MM.1S (cell line): ENCODE measurements at places on chromosomes 7 and 10.

- no peak for DNase-seq
These were observed 122.5 kb upstream of the SEM1 start for GRCh38 chr7:96832092-96832662.

DNA sequence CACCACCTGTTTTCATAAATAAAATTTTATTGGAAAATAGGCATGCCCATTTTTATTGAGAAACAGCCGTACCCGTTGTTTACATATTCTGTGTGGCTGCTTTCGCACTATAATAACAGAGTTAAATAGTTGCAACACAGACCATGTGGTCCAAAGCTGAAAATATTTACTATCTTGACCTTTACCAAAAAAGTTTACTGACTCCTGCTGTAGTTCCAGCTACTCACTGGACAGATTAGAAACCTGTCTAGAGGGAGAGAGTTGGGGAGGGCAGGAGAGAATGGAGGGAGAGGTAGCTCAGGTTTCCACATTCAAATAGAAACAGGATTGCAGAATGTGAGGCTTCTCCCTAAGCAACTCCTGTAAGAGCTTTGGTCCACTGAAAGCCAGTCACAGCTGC lies 55.1 kb upstream of the GLCCI1 start:
- DNase-seq = no peak

DNA sequence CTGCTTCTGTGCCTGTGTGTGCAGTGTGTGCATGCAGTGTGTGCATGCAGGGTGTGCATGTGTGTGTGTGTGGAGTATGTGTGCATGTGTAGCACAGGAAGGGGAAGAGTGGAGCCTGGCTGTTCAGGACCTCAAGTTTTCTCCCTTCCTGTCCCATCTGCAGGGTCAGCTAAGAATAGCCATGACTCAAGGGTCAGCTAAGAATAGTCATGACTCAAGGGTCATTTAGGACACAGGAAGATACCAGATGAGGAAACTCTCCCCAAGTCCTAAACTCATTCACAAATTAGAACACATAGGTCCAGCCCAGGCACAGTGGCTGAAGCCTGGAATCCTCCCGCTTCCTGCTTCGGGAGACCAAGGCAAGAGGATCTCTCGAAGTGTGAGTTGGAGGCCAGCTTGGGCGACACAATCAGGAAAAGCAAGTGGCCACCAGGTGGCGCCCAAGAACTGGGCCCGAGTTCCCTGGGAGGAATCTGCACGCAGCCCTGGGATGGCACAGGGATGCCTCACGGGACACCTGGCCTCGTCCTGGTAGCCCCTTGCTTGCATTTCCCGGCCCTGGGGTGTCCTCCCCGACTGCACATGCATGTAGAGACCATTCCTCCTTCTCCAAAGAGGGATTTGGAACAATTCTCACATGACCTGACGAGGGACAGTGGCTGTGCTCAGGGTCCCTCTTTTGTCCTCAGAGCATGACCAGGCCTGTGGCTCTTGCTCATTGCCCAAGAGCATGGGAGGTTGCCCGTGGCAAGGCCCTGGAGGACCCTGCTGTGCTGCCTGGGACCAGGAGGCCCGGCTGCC lies 21.4 kb upstream of the VOPP1 start:
- DNase-seq = peak; percentile 66

DNA sequence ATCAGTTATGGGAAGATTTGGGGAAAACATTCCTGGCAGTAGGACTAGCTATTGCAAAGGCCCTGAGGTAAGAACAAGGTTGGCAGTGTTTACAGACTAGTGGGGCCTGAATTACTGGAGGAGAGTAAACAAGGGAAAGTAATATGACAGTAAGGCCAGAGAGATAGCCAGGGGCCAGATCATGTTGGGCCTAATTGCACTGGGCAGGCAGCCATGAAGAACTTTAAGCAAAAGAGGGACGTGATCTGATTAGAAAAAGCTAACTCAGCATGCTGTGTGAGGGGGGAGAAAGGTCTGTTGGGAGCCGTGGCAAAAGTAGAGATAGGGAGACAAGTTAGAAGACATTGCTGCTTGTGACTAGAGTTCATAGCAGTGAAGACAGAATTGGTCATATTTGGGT lies 9.2 kb downstream of the NUP42 start:
- no peak for DNase-seq

GRCh38 chr7:36916116-36916515 lies 191.8 kb upstream of the AOAH start:
- DNase-seq = no peak

DNA sequence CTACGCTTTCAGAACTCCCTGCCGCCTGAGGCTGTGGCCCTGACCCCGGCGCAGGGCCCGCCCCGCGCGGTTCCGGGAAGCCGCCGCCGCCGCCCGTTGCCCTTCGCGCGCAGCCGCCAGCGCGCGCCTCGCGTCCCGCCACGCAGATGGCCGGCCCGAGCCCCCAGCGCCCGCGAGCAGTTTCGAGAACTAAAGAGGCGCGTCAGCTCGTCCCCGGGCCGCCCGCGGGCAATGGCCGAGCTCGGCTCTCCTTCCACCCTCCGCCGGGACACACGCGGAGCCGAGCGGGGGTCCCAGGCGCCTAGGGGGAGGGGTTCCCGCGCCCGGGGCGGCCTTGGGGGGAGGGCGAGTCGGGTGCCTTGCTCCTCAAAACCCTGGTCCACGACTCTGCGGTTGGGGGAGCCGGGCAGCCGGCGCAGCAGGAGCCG lies 1.8 kb downstream of the HNRNPF start:
- peak; percentile 69 for DNase-seq

DNA sequence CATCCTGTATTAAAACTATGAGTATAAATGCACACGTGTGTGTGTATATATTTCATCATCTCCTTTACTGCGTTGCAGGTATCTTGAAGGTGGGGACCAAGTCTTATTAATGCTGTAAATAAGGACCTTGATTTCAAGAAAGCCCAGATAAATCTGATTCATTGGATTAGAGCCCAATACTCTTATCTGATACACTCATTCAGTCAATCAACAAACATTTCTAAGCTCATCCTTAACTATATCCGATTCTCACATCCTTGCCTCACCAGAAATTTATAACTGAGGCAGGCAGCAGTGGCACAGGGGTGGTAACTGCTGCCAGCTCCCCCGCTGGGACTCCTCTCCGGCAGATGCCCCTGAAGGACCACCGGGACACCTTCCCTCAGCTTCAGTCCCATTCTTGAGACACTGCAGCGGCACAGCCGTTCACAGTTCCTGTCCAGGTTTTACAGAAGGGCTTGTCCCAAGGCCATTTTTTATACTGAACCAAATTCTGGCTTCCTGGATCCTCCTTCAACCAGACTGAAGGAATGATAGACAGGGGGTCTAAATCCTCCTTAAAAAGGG lies 54.0 kb downstream of the BRI3 start:
- DNase-seq = no peak

GRCh38 chr7:107924841-107925504 lies 34.0 kb downstream of the DLD start:
- DNase-seq = peak; percentile 46

- no peak for DNase-seq
These were observed 162.1 kb downstream of the JAZF1 start for GRCh38 chr7:28018446-28018845.

DNA sequence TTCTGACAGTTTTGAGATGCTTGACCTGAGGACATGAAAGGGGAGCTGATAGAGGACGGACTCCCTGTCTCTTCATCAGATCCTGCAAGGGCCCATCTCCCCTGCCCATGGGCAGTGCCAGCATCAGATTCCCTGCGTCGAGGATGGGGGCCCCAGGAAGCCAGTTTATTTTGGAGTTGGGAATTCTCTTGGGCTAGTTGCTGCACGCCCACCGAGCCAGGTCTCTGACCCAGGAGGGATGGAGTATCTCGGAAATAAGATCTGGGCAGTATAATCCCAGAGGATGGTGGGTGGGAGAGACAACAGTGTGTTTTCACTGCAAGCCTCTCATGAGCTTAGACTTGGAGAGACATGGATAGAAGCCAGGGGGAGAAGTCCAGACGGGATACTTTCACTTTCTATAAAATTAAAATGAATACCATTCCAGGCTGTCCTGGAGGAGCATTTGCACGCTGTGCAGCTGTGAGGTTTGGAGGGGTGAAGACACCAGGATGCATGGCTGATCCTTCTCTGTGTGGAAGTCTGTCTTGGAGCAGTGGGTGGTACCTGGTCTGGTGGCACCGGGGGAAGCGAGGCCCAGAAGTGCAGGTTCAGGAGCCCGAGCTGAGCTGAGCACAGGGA lies 25.8 kb downstream of the DOCK1 start:
- DNase-seq = no peak

DNA sequence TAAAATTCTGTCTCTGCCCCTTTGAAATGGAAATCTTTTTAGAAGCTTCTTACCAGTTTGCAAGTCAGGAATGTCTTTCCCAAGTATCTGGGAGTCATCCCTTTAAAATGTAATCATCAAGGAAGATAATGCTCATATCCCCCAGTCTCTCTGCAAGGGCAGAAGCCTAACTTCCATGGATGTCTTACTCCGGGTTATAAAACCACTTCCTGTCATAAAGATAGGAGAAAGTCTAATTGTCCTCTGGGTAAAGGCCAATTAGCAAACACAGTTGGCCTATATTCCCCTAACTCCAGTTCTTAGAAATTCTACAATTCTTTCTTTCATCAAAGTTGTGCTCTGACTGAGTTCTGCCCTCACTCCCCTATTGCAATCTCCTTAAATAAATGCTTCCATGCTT lies 1631.5 kb upstream of the LRRTM3 start:
- DNase-seq = no peak

DNA sequence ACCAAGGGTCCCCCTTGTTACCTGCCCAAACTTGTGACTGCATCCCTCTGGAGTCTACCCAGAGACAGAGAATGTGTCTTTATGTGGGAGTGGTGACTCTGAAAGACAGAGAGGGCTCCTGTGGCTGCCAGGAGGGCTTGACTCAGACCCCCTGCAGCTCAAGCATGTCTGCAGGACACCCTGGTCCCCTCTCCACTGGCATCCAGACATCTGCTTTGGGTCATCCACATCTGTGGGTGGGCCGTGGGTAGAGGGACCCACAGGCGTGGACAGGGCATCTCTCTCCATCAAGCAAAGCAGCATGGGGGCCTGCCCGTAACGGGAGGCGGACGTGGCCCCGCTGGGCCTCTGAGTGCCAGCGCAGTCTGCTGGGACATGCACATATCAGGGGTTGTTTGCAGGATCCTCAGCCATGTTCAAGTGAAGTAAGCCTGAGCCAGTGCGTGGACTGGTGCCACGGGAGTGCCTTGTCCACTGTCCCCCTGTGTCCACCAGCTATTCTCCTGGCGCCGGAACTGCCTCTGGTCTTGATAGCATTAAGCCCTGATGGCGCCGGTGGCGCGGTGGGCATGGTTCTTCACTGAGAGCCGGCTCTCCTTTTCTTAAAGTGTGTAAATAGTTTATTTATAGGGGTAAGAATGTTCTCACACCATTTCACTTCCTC lies 19.4 kb upstream of the SH2D4B start:
- no peak for DNase-seq

- DNase-seq = no peak
These were observed 11.9 kb downstream of the TSPAN14 start for GRCh38 chr10:80465839-80466590.

GRCh38 chr10:102712843-102713538 lies 1.2 kb downstream of the ARL3 start:
- DNase-seq = peak; percentile 24

DNA sequence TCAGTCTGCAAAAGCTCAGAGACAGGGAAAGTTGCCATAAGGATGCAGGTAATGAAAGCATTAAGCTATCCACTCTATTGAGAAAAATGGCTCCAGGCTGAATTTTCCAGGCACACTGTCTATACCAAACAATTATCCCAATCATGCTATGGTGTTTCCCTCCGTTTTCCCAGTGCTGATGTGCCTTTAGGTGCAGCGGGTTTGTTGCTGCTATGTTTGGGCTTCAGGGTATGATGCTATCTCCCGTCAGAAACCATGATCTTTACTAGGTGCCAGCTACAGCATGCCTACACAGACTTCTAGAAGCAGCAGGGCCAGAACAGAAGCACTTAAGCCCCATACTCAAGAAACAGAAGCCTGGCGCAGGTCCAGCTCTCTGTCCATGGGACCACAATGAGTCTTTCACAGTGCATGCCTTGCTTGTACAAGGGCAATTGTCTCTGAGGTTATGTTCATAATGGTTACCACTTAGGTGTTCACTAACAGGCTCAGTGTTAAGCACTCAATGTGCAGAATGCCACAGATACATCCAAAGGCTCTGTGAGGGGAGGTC lies 19.4 kb downstream of the STEAP1B start:
- no peak for DNase-seq

DNA sequence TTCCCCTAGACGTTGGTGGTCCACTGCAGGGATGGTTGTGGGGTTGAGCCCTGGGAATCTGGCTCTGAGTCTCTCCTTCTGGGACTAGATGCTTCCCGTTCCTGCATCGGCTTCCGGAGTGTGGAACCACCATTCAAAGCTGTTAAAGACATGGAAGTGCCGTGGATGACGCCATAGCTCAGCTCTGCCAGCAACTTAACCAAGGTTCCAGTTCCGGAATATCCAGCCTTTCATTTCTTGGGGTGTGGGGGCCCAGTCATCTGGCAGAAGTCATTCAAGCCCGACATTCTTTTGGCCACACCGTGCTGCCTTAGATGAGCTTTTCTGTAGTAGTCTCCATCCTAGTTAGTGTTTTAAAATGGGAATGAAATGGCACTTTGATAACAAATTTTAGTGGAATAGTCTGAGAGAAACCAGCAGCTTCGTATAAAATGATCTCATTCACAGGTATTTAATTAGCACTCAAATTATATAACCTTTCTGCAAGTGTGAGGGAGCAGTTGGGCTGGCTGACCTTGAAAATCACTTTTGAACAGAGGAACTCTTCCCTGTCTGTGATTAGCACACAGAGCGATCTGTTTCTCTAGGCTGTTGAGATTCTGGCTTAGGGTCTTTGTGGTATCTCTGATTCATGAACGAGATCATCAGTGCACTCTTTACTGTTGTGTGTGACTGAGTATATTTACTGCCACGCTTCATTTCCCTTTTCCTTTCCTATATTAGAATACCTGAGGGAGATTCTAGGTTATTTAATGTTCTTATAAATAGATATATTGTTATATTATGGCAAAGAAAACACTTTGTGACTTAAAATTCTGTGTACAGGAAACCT lies 19.9 kb downstream of the LMTK2 start:
- no peak for DNase-seq

DNA sequence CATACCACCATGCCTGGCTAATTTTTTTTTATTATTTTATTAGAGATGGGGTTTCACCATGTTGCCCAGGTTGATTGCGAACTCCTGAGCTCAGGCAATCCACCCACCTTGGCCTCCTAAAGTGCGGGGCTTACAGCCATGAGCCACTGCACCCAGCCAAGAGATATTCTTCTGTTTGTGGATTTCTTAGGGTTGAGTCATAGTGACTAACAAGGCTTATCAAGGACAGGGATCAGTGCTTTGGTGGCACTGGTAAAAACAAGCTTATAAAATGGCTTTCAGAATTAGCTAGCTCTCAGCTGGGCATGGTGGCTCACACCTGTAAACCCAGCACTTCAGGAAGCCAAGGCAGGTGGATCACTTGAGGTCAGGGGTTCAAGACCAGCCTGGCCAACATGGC lies 122.4 kb downstream of the ZNF248 start:
- no peak for DNase-seq
